ENCODE measurements at places on chromosomes 3 and 15.

GRCh38 chr15:85527895-85528294 lies 147.5 kb downstream of the AKAP13 start:
- DNase-seq = no peak

DNA sequence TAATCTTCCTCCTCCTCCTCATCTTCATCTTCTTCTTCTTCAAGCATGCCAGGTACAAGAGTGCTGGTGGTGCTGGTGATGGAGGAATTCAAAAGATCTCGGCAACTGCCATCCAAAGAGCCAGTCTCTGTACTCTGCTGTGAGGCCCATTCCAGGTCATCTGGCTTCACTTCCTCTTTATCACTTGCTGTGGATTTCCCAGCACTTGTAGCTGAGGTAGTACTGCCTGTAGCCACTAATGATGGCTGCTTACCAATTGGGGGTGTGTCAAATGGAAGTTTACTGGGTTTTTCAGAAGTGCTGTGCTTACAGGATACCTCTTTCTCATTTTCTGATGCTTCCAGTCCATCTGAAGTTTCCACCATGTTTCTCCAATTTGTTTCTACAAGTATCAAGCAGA lies 28.8 kb upstream of the SHC4 start:
- no peak for DNase-seq

GRCh38 chr3:31307131-31307785 lies 225.5 kb upstream of the STT3B start:
- DNase-seq = no peak

DNA sequence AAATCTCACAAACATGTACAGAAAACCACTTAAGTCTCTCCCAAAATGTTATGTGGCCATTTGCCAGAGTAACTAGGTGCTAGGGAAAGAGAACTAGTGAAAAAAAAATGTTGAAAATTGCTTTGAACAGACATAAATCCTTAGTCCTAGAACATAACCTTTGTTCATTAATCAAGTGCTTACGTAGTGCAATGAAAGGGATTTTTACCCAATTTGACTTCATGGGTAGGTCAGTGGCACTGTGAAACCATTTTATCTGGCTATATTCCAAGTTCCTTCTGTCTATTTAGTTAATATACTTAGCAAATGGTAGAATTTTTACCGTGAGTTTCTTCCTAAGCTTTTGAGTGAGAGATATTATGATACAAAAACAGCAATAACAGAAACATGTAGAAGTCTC lies 209.4 kb downstream of the DIPK2A start:
- DNase-seq = no peak

DNA sequence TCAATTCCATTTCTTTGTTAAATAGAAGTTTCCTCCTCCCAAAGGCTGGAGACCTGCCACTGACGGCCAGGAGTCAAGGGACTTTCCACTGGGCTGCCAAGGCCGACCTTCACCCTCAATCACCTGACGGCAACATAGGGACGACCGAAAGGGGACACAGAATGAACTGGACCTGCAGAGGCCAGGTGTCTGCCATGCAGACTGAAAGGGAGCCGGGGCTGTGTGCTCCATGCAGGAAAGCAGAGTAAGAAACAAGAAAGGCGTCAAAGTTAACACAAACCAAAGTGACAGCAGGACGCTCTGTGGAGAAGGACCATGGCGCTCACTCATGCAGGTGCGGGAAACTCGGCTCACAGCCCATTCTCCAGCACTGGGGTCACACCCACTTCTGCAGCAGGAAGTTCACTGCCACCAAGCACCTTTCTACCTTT lies 26.1 kb downstream of the ZXDC start:
- no peak for DNase-seq

DNA sequence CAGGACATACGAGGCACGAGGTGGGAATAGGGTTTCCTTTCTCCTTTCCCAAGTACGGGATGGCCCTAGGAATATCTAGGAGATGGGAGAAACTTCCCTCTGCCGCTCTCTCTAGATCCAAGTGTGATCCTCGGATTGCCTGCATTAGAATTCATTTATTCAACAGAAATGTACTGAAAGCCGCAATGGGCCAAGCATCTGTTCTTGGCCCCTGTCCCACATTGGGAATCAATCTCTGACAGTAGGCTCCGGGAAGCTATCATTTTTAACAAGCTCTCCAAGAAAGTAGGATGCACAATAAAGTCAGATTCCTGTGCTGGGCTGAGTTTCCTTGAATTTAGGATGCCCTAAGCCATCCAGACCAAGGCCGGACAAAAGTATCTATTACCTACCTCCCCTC lies 37.2 kb upstream of the CA12 start:
- no peak for DNase-seq

GRCh38 chr3:30819067-30819798 lies 75.2 kb downstream of the GADL1 start:
- DNase-seq = no peak

DNA sequence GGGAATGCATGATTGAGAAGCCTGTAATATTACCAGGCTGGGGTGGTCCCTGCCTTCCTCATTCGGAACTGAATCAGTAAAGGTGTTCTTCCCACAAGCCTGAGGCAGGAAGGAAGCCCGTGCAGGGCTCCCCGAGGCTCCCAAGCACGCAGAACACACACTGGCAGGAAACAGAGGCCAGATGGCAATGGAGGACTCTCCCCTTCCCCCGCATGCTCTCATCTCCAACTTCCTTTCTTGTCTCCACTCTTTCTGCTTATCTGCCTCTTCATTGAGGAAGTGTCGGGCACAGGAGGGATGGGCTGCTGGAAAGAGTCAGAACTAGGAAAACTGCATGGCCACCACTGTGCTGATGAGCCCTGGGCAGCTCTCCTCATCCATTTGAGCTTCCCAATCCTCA lies 123.5 kb downstream of the NUP210 start:
- no peak for DNase-seq

GRCh38 chr15:81008312-81008711 lies 7.6 kb downstream of the TLNRD1 start:
- DNase-seq = no peak
